ENCODE measurements at places on chromosomes 3 and 15.

- DNase-seq = no peak
Measured at GRCh38 chr3:39013921-39014509, 37.7 kb downstream of the SCN11A start.

GRCh38 chr3:11283139-11283475 lies 10.9 kb downstream of the ATG7 start:
- no peak for DNase-seq

GRCh38 chr15:38354315-38354929 lies 99.5 kb upstream of the FAM98B start:
- peak; percentile 5 for DNase-seq

DNA sequence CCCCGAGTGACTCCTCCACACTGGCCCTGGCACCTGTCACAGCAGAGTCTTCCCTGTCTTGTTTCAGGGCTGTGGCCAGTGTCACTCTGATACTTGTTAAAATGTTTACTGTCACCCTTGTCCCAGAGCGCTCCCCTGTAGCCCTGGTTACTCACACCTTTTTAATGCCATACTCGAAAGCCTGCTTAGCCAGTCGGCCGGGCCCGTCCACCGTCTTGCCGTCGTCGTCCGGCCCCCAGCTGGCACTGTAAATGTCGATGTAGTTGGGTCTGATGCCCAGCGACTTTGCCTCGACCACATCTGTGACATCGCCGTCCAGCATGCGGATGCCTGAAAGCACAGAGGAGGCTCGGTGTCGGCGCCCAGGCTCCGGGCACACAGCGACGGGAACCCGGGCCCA lies 91.3 kb downstream of the PCSK6 start:
- no peak for DNase-seq

- no peak for DNase-seq
Measured at GRCh38 chr15:39209548-39210211, 371.2 kb upstream of the THBS1 start.

GRCh38 chr3:155377847-155378246 lies 84.4 kb upstream of the STRIT1 start:
- DNase-seq = no peak

GRCh38 chr15:39411102-39411989 lies 169.5 kb upstream of the THBS1 start:
- no peak for DNase-seq

GRCh38 chr3:159953325-159954085 lies 35.1 kb upstream of the IL12A start:
- no peak for DNase-seq
